ENCODE measurements at places on chromosomes 16 and 17. TPM values are rescaled to one million over a fixed set of nuclear protein-coding genes. Genes with fewer than 3 reads are reported as not detected.

DNA sequence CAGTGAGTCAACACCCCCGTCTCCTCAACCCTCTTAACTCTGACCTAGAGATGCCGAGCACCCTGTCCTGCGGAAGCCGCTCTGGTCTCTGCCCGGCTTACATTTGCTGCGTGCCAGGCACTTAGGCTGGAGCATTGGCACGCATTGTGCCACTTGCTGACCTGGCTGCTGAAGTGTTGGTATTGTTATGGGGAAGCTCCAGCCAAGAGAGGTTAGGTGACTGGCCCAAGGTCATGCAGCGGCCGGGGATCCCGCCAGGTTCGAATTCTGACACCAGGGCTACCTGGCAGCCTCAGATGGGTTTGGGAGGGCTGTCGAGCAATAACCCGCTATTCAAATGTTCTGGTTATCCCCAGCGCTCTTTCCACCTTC is 5.0 kb upstream of the HSD17B1 start:
- no peaks in the 10 kb centered on the region for H3K36me3 ChIP-seq
- H3K27ac ChIP-seq = no peak overlapping the region
- no peak for DNase-seq

- no peak for DNase-seq
- H3K4me3 ChIP-seq = no peak overlapping the region
- H3K27me3 ChIP-seq = no peaks in the 10 kb centered on the region
- no peak overlapping the region for H3K27ac ChIP-seq
Measured at GRCh38 chr17:76930107-76930506, 61.9 kb downstream of the MGAT5B start.

DNA sequence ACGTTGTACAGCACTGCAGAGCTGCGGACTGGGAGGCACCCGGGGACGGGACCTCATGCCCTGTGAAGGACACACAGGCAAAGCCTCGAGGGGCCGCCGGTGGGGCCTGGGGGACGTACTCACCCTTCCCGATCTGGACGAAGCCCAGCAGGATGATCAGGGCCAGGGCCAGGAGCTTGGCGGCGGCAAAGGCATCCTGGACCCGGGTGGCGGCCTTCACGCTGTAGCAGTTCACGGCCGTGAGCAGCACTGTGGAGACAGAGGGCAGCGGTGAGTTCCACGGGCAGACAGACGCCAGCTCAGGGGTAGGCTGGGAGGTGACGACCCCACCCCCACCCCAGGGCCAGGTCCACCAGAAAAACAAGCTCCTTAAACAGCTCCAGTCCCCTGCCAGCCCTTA is 17.7 kb downstream of the SLC7A5 start:
- no peaks in the 10 kb centered on the region for H3K36me3 ChIP-seq
- DNase-seq = no peak
- H3K4me1 ChIP-seq = peaks cover 9% of the 10 kb centered on the region
- no peak overlapping the region for H3K4me3 ChIP-seq
- H3K27ac ChIP-seq = no peak overlapping the region

GRCh38 chr16:20347666-20348364 is 4.7 kb downstream of the UMOD start:
- H3K27me3 ChIP-seq = no peaks in the 10 kb centered on the region
- H3K4me1 ChIP-seq = no peaks in the 10 kb centered on the region
- H3K36me3 ChIP-seq = no peaks in the 10 kb centered on the region

- no peaks in the 10 kb centered on the region for H3K27me3 ChIP-seq
- peaks cover 54% of the 10 kb centered on the region for H3K4me1 ChIP-seq
- H3K36me3 ChIP-seq = no peaks in the 10 kb centered on the region
- no peak overlapping the region for H3K27ac ChIP-seq
- no peak for DNase-seq
Measured at GRCh38 chr17:64634218-64634617, 27.9 kb downstream of the SMURF2 start.

The GUCY2D gene
- not detected for total RNA-seq

DNA sequence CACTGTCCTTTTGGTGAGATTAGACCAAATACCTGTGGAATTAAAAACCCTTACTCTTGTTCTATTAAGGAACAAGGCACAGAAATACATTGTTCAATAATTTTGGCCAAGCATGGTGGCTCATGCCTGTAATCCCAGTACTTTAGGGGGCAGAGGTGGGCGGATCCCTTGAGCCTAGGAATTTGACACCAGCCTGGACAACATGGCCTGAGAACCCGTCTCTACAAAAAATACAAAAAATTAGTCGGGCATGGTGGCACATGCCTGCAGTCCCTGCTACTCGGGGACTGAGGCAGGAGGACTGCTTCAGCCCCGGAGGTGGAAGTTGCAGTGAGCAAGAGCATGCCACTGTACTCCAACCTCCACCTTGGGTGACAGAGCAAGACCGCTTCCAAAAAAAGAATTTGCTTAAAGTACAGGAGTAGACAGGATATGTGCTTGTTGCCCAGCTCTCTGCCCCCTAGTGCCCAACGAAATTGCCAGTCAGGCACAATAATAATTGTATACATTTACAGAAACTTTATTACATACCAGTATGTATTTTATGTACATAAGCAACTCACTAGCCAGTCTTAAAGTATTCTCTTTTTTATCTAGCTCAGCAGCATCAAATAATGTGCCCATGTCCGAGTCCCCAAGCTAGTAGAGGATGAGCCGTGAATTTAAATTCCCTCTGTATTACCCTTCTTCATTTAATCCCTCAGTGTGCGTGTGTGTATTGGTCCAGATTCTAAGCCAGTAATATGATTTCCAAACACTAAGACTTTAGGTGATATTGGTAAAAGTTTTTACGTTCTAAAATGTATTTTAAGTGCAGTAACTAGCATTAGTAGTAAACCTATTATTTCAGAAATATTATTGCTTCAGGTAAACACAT is 1.4 kb downstream of the THUMPD1 start:
- no peak for DNase-seq
- peak overlapping the region; percentile 95 for H3K27ac ChIP-seq
- no peaks in the 10 kb centered on the region for H3K27me3 ChIP-seq
- H3K4me3 ChIP-seq = no peak overlapping the region
- peaks cover 4% of the 10 kb centered on the region for H3K4me1 ChIP-seq

DNA sequence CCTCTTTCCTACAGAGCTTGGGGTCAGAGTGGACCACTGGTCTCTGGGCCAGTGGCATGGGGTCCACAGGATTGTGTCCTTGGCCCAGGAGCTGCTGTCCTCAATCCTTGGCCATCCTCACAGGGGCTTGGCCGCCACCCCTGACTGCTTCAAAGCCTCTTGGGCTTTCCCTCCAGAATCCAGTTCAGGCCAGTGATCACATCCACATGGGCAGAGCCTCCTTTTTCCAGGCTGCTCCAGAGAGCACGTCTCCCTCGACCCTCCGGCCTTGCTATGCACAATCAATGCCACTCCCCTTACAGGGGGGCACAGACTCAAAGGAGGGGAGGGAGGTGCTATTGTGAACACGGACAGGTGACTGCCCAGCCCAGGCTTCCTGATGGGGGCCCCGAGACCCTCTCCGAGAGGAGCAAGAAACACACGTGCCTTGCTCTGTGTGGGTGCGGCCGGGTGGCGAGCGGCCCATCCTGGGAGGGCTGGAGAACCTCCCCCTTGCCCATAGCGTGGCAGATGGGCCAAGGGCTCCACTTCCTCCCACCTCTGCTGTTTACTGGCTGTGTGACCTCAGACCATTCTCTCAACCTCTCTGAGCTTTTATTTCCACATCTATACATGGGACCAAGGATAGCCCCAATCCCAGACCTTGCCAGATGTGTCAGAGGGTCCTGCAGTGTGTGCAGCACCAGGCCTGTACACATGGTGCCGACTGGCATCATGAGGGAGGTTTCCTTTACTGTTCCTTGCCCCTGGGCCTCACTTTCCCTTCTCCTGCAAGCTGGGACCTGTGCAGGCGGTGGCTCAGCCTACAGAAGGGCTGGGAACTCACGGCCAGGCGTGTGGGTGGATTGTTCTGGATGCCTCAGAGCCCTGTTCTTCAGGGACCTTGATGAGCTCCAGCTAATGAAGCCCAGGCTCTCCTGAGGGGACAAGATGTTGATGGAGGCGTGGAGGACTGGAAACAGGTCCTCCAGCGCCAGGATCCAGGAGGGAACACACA is 229.0 kb upstream of the GSE1 start:
- no peak overlapping the region for H3K27ac ChIP-seq
- no peaks in the 10 kb centered on the region for H3K36me3 ChIP-seq
- peaks cover 10% of the 10 kb centered on the region for H3K4me1 ChIP-seq

DNA sequence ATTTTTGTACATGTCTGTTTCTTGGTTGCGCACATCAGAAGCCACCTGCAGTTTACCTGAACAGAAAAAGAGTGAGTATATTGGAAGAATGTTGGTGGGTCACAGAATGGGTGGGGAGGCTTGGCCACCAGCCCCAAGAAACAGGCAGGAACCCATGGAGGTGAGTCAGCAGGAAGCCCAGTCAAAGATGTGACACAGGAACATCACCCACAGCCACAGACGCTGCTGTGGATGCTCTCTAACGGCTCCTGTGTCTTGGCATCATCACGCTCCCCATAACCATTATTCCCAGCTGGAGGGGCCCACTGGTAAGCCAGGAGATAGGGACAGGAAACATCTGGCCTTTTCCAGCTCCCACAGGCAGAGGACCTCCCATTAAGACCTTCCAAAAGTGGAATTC is 94.0 kb upstream of the WSB1 start:
- DNase-seq = no peak
- no peaks in the 10 kb centered on the region for H3K4me1 ChIP-seq
- H3K36me3 ChIP-seq = no peaks in the 10 kb centered on the region
- no peaks in the 10 kb centered on the region for H3K27me3 ChIP-seq
- H3K4me3 ChIP-seq = no peak overlapping the region

The MYLK3 gene
- 3.9 TPM for total RNA-seq

The TM4SF5 gene
- total RNA-seq = 0.32 TPM

GRCh38 chr16:67299269-67299668 is 19.9 kb downstream of the PLEKHG4 start:
- no peaks in the 10 kb centered on the region for H3K36me3 ChIP-seq
- no peaks in the 10 kb centered on the region for H3K4me1 ChIP-seq
- DNase-seq = no peak
- H3K27ac ChIP-seq = no peak overlapping the region

The FNDC8 gene
- not detected for total RNA-seq

GRCh38 chr16:25065899-25066298 is 45.6 kb upstream of the LCMT1 start:
- H3K4me3 ChIP-seq = no peak overlapping the region
- DNase-seq = no peak
- H3K4me1 ChIP-seq = peaks cover 30% of the 10 kb centered on the region
- H3K36me3 ChIP-seq = no peaks in the 10 kb centered on the region

GRCh38 chr16:56649820-56650219 is 1.9 kb upstream of the MT1B start:
- H3K36me3 ChIP-seq = no peaks in the 10 kb centered on the region
- H3K27ac ChIP-seq = no peak overlapping the region
- H3K27me3 ChIP-seq = no peaks in the 10 kb centered on the region
- DNase-seq = no peak
- no peak overlapping the region for H3K4me3 ChIP-seq

DNA sequence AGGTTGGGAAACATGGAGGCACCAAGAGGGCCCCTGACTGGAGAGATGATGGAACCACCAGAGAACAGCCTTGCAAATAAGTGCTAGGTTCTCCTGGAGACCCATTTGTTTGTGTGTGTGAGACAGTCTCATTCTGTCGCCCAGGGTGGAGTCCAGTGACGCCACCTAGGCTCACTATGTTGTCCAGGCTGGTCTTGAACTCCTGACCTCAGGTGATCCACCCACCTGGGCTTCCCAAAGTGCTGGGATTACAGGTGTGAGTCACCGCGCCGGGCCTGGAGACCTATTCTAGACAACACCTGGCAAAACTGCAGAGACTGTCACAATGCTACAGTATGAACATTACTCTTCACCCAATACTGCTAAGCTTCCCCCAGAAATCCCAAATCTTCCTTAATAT is 1.5 kb downstream of the NPLOC4 start:
- no peak for DNase-seq
- peaks cover 36% of the 10 kb centered on the region for H3K4me1 ChIP-seq
- no peaks in the 10 kb centered on the region for H3K27me3 ChIP-seq

The MYO1C gene
- total RNA-seq = 50.4 TPM

The KRT36 gene
- not detected for total RNA-seq

The GAST gene
- total RNA-seq = not detected

DNA sequence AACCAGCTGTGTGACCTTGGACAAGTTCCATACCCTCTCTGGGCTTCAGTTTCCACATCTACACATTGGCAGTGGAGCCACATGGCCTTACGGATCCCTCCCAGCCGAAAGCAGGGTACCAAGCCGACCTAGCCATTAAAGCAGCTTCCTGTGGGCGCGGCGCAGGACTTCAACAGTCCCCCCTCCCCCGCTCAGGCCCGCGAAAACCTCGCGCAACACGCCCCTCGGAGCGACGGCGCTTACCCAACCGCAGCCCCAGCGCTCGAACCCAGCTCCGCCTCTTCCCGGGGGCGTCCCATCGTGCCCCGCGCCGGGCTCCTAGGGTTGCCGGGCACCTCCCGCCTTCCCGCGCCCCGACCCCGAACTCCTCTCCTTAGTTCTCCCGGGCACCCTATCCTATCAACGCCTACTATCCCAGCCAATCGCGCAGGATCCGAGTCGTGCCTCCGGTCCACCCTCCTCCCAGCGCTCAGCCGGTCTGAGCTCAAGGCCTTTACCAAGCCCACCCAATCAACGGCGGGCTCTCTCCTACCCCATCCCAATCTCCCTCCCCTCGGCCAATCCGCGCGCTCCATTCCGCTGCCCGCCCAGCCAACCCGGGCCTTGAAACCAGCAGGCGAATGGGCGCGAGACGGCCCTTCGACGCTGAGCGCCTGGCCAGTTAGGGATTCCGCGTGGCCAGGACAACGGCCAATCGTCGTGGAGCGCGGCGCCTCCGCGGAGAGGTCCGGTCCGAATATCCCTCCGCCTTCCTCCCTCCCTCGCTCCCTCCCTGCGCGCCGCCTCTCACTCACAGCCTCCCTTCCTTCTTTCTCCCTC is at the start of gene KPNB1:
Gene KPNB1, plus strand, starts transcription at position 767 of the 819 bp plus-strand sequence. CDS start 326 bp downstream, outside the sequence.
- H3K4me1 ChIP-seq = peaks cover 12% of the 10 kb centered on the region
- DNase-seq = peak; percentile 99
- H3K4me3 ChIP-seq = peak within 1 kb of the TSS; percentile 64
- peaks cover 31% of the 10 kb centered on the region for H3K36me3 ChIP-seq
- no peaks in the 10 kb centered on the region for H3K27me3 ChIP-seq

The KRTAP9-4 gene
- not detected for total RNA-seq

The CD79B gene
- total RNA-seq = 4.4 TPM

The MYO15A gene
- 0.84 TPM for total RNA-seq
